ENCODE measurements at places on chromosomes 5 and 9. TPM values are rescaled to one million over a fixed set of nuclear protein-coding genes. Genes with fewer than 3 reads are reported as not detected.

C9orf50 gene
- total RNA-seq, result not detected

GRCh38 chr9:70485273-70485858 lies 70.9 kb upstream of the KLF9 start:
- DNase-seq, result no peak
- no peaks in the 10 kb centered on the region for H3K27me3 ChIP-seq
- H3K36me3 ChIP-seq, result no peaks in the 10 kb centered on the region
- H3K27ac ChIP-seq, result no peak overlapping the region
- no peak overlapping the region for H3K4me3 ChIP-seq
- H3K4me1 ChIP-seq, result peaks cover 5% of the 10 kb centered on the region

SPATA6L gene
- 5.9 TPM for total RNA-seq

NMUR2 gene
- total RNA-seq, result 0.30 TPM

- no peak for DNase-seq
- H3K4me1 ChIP-seq, result no peaks in the 10 kb centered on the region
- no peak overlapping the region for H3K4me3 ChIP-seq
- no peaks in the 10 kb centered on the region for H3K36me3 ChIP-seq
These were observed 220.6 kb upstream of the MAP3K1 start for GRCh38 chr5:56594792-56595191.

- H3K27ac ChIP-seq, result no peak overlapping the region
- DNase-seq, result no peak
- H3K27me3 ChIP-seq, result no peaks in the 10 kb centered on the region
- no peak overlapping the region for H3K4me3 ChIP-seq
- peaks cover 2% of the 10 kb centered on the region for H3K4me1 ChIP-seq
- H3K36me3 ChIP-seq, result no peaks in the 10 kb centered on the region
These were observed 198.0 kb upstream of the MVB12B start for GRCh38 chr9:126128494-126129142.

GRCh38 chr9:123825342-123826060 lies 104.4 kb downstream of the DENND1A start:
- no peak overlapping the region for H3K27ac ChIP-seq
- no peaks in the 10 kb centered on the region for H3K27me3 ChIP-seq
- no peaks in the 10 kb centered on the region for H3K36me3 ChIP-seq

P4HA2 gene
- 26.0 TPM for total RNA-seq

RASGRF2 gene
- 17.1 TPM for total RNA-seq

FTMT gene
- not detected for total RNA-seq

- H3K4me1 ChIP-seq, result peaks cover 12% of the 10 kb centered on the region
- H3K4me3 ChIP-seq, result no peak overlapping the region
- H3K36me3 ChIP-seq, result no peaks in the 10 kb centered on the region
- DNase-seq, result no peak
- H3K27ac ChIP-seq, result no peak overlapping the region
These were observed 87.4 kb upstream of the SH3PXD2B start for GRCh38 chr5:172541773-172542136.

DNA sequence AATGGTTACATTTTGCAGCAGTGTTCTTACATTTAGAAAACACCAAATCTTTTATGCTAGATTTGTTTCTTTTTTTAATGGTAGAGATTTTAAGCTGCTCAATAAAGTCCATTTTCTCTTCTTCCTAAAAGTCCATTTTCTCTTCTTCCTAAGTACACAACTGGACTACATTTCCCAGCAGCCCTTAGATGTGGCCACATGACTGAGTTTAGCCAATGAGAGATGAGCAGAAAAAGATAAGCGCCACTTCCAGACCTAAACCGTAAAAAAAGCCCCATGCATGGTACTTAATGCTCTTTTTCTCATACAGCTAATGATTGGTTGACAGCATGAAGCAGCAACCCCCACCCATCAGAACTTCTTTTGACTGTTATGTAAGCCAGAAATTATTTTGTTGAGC lies 206.7 kb downstream of the FAM114A2 start:
- no peaks in the 10 kb centered on the region for H3K36me3 ChIP-seq
- no peaks in the 10 kb centered on the region for H3K27me3 ChIP-seq
- no peak overlapping the region for H3K4me3 ChIP-seq
- no peaks in the 10 kb centered on the region for H3K4me1 ChIP-seq
- no peak overlapping the region for H3K27ac ChIP-seq
- no peak for DNase-seq

GRCh38 chr5:96235008-96235910 lies 197.8 kb downstream of the PCSK1 start:
- DNase-seq, result no peak
- no peak overlapping the region for H3K27ac ChIP-seq
- H3K27me3 ChIP-seq, result no peaks in the 10 kb centered on the region
- no peaks in the 10 kb centered on the region for H3K36me3 ChIP-seq

DNA sequence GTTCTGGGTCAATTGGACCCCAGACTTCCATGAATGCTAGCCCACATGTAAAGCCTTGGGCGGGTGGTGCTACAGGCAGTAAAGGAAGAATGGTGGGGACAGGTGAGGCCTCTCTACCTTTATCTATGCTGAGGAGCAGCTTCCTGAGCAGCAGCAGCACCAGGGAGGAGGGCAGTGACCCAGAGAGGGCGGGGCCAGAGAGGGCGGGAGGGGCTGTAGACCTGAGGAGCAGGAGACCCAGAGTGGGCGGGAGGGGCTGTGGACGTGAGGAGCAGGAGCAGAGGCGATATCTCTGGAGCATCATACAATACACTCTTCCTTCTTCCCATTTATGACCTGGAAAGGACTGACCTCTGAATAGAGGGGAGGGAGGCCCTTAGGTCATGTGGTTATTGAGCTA lies 165.9 kb downstream of the MTRR start:
- no peaks in the 10 kb centered on the region for H3K36me3 ChIP-seq
- H3K4me1 ChIP-seq, result no peaks in the 10 kb centered on the region

GRCh38 chr5:141637123-141637766 lies 448 bp downstream of the RELL2 start:
- peaks cover 40% of the 10 kb centered on the region for H3K4me1 ChIP-seq
- H3K4me3 ChIP-seq, result peak overlapping the region; percentile 87
- peak overlapping the region; percentile 47 for H3K27ac ChIP-seq
- peaks cover 16% of the 10 kb centered on the region for H3K27me3 ChIP-seq
- H3K36me3 ChIP-seq, result peaks cover 26% of the 10 kb centered on the region

- no peaks in the 10 kb centered on the region for H3K36me3 ChIP-seq
- no peaks in the 10 kb centered on the region for H3K27me3 ChIP-seq
- DNase-seq, result no peak
- no peak overlapping the region for H3K4me3 ChIP-seq
- H3K27ac ChIP-seq, result no peak overlapping the region
- peaks cover 33% of the 10 kb centered on the region for H3K4me1 ChIP-seq
These were observed 138.9 kb downstream of the GADD45G start for GRCh38 chr9:89743573-89744254.

GMCL2 gene
- not detected for total RNA-seq

- DNase-seq, result no peak
- no peak overlapping the region for H3K27ac ChIP-seq
- H3K4me1 ChIP-seq, result no peaks in the 10 kb centered on the region
- no peaks in the 10 kb centered on the region for H3K27me3 ChIP-seq
- H3K36me3 ChIP-seq, result no peaks in the 10 kb centered on the region
These were observed 95.2 kb downstream of the APTX start for GRCh38 chr9:32906213-32906612.

DNA sequence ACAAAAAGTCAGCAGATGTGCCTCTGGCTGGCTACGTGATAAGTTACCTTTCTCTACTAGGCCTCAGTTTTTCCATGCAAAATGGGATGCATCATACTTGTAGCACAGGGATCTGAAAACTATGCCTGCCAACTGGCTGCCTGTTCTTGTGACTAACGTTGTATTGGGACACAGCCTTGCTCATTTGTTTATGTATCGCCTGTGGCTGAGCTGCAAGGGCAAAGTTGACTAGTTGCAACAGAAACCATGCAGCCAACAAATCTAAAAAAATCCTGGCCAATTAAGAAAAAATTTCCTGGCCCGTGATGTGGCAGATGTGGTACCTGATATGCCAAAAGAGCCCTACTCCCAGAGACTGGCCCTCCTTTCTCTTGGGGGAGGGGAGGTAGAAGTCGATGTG lies 131.3 kb downstream of the SEC61B start:
- no peaks in the 10 kb centered on the region for H3K4me1 ChIP-seq
- H3K36me3 ChIP-seq, result no peaks in the 10 kb centered on the region
- H3K4me3 ChIP-seq, result no peak overlapping the region
- H3K27ac ChIP-seq, result no peak overlapping the region
- no peak for DNase-seq

DNA sequence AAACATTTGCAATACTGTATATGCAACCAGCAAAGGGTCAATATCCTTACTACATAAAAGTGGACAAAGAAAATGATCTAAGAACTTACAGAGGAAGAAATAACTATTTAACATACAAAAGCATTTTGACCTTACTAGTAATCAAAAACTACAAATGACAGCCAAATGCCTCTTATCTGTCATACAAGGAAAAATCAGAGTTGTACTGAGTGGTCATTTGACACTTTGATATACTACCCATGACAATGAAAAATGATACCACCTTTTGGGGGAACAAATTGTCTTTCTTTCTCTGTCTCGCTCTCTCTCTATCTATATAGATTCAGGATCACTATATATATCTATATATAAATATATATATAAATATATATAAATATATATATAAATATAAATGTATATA lies 50.4 kb upstream of the ZSWIM6 start:
- no peak overlapping the region for H3K4me3 ChIP-seq
- no peak overlapping the region for H3K27ac ChIP-seq
- H3K27me3 ChIP-seq, result no peaks in the 10 kb centered on the region
- DNase-seq, result no peak
- H3K36me3 ChIP-seq, result no peaks in the 10 kb centered on the region

GDNF gene
- 0.17 TPM for total RNA-seq

DNA sequence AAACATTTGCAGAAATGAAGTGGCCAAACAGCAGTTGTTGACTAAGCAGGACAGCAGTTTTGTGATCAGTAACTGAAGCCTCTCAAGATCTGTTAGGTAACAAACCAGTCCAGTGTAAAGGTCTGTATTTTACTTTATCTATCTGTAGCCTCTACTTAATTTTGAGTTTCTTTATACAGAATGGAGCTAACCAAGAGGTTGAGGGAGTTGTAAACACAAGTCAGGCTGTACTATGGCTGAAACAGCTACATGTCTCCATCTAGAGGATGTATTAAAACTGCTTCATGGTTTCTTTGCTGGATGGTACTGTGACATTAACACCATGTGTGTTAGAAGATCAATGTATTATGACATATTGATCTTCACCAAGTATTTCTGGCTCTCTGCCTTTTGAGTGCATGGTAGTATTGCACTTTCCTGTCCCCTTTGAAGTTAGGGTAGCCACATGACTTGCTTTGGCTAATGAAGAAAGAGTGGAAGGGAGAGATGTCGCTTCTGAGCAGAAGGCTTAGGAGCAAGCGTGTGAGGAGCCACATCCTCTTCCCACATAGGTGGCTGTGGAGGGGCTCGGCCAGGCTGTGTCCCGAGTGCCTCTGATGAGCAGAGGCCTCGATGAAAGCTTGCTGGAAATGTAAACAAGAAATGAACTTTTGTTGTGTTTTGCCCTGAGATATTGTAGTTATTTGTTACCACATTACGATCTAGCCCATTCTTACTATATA lies 105.6 kb upstream of the PCA3 start:
- peak; percentile 72 for DNase-seq
- no peaks in the 10 kb centered on the region for H3K27me3 ChIP-seq

- DNase-seq, result no peak
- H3K36me3 ChIP-seq, result no peaks in the 10 kb centered on the region
- no peaks in the 10 kb centered on the region for H3K27me3 ChIP-seq
- H3K4me1 ChIP-seq, result no peaks in the 10 kb centered on the region
These were observed 295.2 kb downstream of the BRINP1 start for GRCh38 chr9:119074017-119074416.

DNA sequence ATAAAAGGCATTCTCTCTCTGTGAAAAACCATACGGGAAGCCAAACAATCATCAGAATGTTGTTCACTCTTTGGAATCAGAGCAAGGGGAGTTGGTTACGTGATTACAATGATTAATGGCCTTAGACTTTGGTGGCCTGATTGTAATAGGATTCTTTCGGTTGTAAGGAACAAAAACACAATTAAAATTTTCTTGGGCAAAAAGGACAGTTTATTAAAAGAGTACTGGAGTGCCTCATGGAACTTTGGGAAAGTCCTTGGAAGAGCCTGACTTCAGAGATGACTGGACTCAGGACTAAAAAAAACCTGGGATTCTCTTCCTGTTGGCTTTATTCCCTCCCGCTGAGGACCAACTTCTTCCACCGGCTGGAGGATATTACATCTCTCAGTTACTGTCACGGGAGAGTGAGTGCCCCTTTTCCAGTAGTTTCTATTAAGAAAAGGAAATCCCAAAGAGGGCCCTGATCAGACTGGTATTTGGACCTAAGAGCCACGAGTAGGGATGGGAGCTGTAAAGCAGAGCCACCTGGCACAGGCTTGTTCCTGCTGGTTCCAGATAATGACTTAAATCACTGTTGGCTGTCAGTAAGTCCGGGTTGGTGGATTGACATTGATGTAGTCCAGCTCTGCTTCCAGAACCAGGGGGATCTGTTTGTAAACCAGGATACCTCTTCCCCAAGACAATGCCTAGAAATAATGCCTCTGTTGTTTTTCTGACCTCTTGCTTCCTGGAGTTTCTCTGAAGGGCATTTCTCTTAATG lies 53.9 kb downstream of the CFAP95 start:
- no peak overlapping the region for H3K4me3 ChIP-seq
- H3K27me3 ChIP-seq, result no peaks in the 10 kb centered on the region
- no peaks in the 10 kb centered on the region for H3K36me3 ChIP-seq
- DNase-seq, result no peak

DNA sequence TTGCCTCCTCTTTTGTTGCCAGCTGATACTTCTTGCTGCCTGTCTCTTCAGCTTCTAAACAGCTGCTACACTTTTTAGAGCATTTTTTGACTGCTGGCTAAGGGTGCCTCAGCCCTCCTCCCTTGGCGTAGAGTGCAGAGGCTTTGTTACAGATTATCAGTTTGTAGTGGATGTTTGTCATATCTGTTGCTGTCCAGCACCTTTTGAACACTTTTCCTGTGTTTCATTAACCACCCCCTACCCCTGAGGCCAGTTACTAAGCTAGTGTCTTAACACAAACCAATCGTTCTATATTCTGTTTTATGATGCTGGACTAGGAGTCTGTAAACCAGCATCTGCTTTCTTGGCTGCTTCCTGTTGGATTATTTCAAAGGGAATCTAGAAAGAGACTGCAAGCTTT lies 441.5 kb downstream of the DNAH5 start:
- H3K27ac ChIP-seq, result no peak overlapping the region
- H3K4me1 ChIP-seq, result no peaks in the 10 kb centered on the region
- H3K27me3 ChIP-seq, result no peaks in the 10 kb centered on the region
- no peak overlapping the region for H3K4me3 ChIP-seq
- H3K36me3 ChIP-seq, result no peaks in the 10 kb centered on the region

- no peak for DNase-seq
- no peak overlapping the region for H3K4me3 ChIP-seq
- H3K27ac ChIP-seq, result no peak overlapping the region
- no peaks in the 10 kb centered on the region for H3K36me3 ChIP-seq
These were observed 429.0 kb upstream of the ZNF608 start for GRCh38 chr5:125175348-125176004.

All from spinal cord (tissue), 10 donors.